ENCODE measurements at places on chromosomes 2 and 18. TPM values are rescaled to one million over a fixed set of nuclear protein-coding genes. Genes with fewer than 3 reads are reported as not detected.

Gene RSAD2
- 1.6 TPM for total RNA-seq

Gene GPR45
- not detected for total RNA-seq

DNA sequence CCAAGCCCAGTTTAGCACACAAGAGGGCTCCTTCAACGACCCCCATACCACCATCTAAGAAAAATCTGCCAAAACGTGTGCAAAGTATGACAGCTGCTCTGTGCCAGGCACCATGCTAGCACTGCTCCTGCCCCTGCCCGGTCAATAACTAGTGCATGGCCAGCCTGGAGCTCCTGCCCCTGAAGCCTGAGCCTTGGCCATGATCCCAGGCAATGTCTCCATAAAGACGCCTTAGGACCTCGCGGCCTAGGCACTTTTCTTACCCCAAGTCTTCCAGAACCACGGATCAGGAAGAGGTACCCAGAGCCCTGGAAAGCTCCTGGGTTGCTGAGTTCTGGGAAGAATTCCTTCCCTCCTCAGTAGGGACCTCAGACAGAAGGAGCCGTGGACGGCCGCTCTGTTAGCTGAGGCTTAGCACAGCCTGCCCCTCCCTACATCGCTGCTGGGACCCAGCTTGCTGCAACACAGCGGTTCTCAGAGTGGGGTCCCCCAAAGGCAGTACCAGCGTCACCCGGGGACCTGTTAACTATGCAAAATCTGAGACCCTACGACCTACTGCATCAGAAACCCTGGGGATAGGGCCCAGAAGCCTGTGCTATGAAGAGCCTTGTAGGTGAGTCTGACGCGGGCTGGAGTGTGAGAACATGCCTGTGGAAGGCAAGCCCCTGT is 117.8 kb upstream of the TWIST2 start:
- no peak for DNase-seq
- no peak overlapping the region for H3K4me3 ChIP-seq
- H3K36me3 ChIP-seq = no peaks in the 10 kb centered on the region
- H3K4me1 ChIP-seq = peaks cover 8% of the 10 kb centered on the region
- peak overlapping the region; percentile 86 for H3K27ac ChIP-seq

Gene CRYGC
- not detected for total RNA-seq

Gene CHRNG
- not detected for total RNA-seq

- H3K27ac ChIP-seq = no peak overlapping the region
- no peak for DNase-seq
- H3K36me3 ChIP-seq = no peaks in the 10 kb centered on the region
- no peaks in the 10 kb centered on the region for H3K4me1 ChIP-seq
- no peaks in the 10 kb centered on the region for H3K27me3 ChIP-seq
- H3K4me3 ChIP-seq = no peak overlapping the region
Observed at GRCh38 chr18:78113136-78113939, 863.7 kb downstream of the GALR1 start.

Gene FAP
- not detected for total RNA-seq

Gene YWHAQ
- total RNA-seq = 104 TPM

- DNase-seq = no peak
- no peaks in the 10 kb centered on the region for H3K27me3 ChIP-seq
- H3K4me3 ChIP-seq = no peak overlapping the region
- no peaks in the 10 kb centered on the region for H3K4me1 ChIP-seq
Observed at GRCh38 chr18:63550068-63550467, 7.9 kb downstream of the SERPINB12 start.

Gene EFHD1
- total RNA-seq = 49.1 TPM

Gene CDH19
- total RNA-seq = 11.3 TPM

DNA sequence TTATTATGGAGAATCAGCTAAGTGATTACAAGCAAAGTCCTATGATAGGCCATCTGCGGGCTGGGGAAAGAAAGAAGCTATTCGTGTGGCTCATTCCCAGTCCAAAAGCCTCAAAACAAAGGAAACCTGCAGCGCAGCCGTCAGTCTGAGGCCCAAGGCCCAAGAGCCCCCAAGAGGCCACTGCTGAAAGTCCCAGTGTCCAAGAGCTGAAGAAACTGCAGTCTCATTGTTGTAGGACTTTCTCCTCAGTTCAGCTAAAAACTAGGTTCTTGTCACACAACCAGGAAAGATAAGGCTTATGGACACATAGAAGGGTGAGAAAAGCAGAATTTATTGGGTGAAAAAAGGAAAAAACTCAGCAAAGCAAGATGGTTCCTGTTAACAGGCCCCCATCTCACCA is 143.2 kb downstream of the RHBDD1 start:
- H3K27me3 ChIP-seq = no peaks in the 10 kb centered on the region
- no peak for DNase-seq
- H3K4me3 ChIP-seq = no peak overlapping the region
- no peaks in the 10 kb centered on the region for H3K4me1 ChIP-seq
- H3K36me3 ChIP-seq = no peaks in the 10 kb centered on the region

Gene GAD1
- total RNA-seq = not detected

Gene MAPRE3
- 9.9 TPM for total RNA-seq

GRCh38 chr2:229297247-229297646 is 26.2 kb upstream of the PID1 start:
- H3K27me3 ChIP-seq = no peaks in the 10 kb centered on the region
- H3K36me3 ChIP-seq = no peaks in the 10 kb centered on the region
- no peaks in the 10 kb centered on the region for H3K4me1 ChIP-seq

Gene KANSL1L
- 128 TPM for total RNA-seq

DNA sequence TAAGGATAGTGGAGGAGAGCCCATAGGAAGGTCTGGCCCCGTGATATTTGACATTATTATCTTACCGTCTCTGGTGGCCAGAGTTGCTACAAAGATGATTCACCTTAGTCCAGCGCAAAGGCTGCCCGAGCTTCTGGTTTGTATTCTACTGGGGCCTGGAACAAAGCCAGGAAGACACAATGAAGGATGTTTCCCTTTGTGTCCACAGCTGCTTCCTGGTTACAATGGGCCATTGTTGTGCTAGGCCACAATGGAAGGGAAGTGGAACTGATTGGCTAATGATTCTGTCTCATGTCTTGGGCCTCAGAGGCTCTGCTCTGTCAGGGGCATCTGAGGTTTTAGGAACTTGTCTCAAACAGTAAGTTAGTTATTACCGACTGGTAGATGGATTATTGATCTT is 132.2 kb downstream of the TDRD15 start:
- no peaks in the 10 kb centered on the region for H3K36me3 ChIP-seq
- H3K4me1 ChIP-seq = no peaks in the 10 kb centered on the region
- DNase-seq = no peak
- H3K27ac ChIP-seq = no peak overlapping the region
- no peaks in the 10 kb centered on the region for H3K27me3 ChIP-seq
- no peak overlapping the region for H3K4me3 ChIP-seq

DNA sequence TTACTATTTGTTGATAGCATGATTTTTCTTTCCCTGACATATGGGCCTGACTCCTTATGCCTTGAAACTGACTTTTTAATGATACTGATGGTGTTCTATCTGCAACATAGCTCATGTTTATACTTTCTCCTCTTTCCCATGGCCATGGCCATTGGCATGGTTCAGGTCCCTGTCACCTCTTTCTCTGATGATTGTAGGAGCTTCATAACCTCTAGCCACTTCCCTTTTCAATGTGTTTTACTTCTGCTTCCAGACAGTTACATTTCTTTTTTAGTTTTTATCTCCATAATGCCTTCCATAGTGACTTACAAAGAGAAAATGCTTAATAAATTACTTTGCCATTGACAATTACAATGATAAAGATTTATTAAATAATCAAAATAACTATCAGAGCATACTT is 177.9 kb upstream of the SETBP1 start:
- no peak overlapping the region for H3K4me3 ChIP-seq
- no peaks in the 10 kb centered on the region for H3K4me1 ChIP-seq
- no peak for DNase-seq
- H3K27ac ChIP-seq = no peak overlapping the region
- H3K27me3 ChIP-seq = no peaks in the 10 kb centered on the region

Gene FLACC1
- not detected for total RNA-seq

DNA sequence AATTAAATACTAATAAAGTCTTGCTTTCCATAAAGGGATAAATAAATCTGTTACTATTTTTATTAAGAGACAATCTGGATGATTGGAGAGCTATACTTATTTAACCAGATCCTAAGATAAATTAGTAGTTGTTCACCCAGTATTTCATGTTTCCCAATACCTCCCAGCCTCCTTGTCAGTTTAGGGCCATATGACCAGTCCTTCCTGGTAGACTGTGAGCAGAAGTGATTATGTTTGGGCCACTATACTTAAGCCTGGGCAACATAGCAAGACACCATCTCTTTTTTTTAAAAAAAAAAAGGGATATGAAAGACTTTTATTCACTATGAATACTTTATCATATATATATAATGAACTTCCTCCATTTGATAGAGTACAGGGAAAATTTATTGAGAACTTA is 48.8 kb upstream of the PPM1B start:
- no peaks in the 10 kb centered on the region for H3K4me1 ChIP-seq
- H3K36me3 ChIP-seq = no peaks in the 10 kb centered on the region
- H3K27me3 ChIP-seq = no peaks in the 10 kb centered on the region
- DNase-seq = no peak
- no peak overlapping the region for H3K27ac ChIP-seq

- H3K27ac ChIP-seq = no peak overlapping the region
- no peaks in the 10 kb centered on the region for H3K4me1 ChIP-seq
- H3K27me3 ChIP-seq = no peaks in the 10 kb centered on the region
- H3K4me3 ChIP-seq = no peak overlapping the region
- H3K36me3 ChIP-seq = peaks cover 52% of the 10 kb centered on the region
Observed at GRCh38 chr2:202278944-202279343, 13.4 kb downstream of the NOP58 start.

Gene RAMP1
- 31.4 TPM for total RNA-seq

GRCh38 chr2:140711867-140712266 is 1418.9 kb downstream of the LRP1B start:
- no peak overlapping the region for H3K4me3 ChIP-seq
- no peak for DNase-seq
- no peak overlapping the region for H3K27ac ChIP-seq
- H3K27me3 ChIP-seq = no peaks in the 10 kb centered on the region
- no peaks in the 10 kb centered on the region for H3K4me1 ChIP-seq

DNA sequence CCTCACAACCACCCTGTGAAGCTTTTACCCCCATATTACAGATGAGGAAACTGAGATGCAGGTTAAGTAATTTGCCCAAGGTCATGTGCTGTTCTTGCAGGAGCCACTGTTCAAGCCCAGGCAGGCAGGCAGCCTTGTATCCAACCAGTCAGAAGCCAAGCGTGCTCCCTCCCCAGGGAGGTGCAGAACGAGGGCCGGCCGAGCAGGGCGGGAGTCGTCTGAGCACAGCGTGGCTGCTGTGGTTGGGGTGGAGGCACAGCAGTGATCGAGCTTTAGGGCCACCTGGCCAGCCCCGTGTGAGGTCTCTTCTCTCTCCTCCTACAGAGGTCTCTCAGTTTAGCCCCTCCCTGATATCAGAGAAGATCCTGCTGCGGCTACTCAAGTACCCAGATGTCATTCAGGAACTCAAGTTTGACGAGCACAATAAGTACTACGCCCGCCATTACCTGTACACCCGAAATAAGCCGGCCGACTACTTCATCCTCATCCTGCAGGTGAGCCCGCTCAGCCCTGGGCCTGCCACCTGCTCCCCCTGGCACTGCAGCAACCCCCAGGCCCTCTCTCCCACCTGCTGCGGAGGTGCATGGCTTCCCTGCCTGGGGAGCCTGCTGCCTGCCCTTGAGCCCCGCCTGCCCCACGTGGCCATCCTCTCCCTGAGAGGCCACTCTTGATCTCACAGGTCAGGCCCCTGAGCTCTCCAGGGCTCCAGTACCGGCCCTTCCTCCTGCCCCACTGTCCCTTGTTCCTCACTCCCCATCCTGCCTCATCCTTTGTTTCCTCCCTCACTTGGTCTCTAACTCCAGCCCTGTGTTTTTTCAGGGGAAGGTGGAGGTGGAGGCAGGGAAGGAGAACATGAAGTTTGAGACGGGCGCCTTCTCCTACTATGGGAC is 17.1 kb upstream of the CNNM3 start:
- H3K27ac ChIP-seq = no peak overlapping the region
- H3K4me3 ChIP-seq = no peak overlapping the region
- peaks cover 55% of the 10 kb centered on the region for H3K36me3 ChIP-seq
- no peak for DNase-seq
- no peaks in the 10 kb centered on the region for H3K27me3 ChIP-seq

Gene PNO1
- 17.6 TPM for total RNA-seq

DNA sequence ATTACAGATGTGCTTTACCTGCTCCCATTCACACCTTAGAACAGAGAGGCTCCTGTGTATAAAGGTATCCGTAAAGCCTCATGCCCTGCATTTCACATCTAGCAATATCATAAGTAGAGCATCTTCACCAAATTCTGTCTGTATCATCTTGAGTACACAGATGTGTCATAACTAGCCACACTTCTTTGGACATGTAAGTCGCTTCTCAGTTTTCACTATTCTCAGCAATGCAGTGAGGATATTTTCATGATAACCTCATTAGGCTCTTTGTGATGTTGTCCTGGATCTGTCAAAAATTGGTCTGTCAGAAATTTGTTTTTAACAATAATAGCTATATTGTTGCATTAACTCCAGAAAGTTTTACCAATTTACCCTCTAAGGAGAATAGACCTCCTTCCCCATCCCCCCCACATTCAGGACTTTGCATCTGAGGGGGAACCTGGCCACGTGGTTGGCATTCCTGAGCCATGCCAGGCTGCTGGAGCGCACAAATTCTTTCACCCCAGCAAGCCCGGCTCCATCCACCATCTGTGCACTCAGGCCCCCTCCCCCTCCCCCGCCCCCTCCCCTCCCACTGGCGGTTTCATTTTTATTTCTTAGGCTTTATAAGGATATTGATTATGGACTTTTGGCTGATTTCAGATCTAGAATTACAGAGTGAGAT is 34.1 kb downstream of the AGAP1 start:
- H3K4me3 ChIP-seq = no peak overlapping the region
- no peak for DNase-seq
- no peak overlapping the region for H3K27ac ChIP-seq

GRCh38 chr18:7926526-7926925 is 359.4 kb downstream of the PTPRM start:
- H3K4me3 ChIP-seq = no peak overlapping the region
- no peaks in the 10 kb centered on the region for H3K27me3 ChIP-seq
- no peak overlapping the region for H3K27ac ChIP-seq
- H3K36me3 ChIP-seq = no peaks in the 10 kb centered on the region
- H3K4me1 ChIP-seq = peaks cover 7% of the 10 kb centered on the region

Gene RPRM
- 5.0 TPM for total RNA-seq

Measured in stomach (tissue), 19 donors.